ENCODE measurements at places on chromosomes 2 and 18.

GRCh38 chr2:134718817-134719814 is at the start of gene TMEM163:
Gene TMEM163 (minus strand): TSS chr2:134719000.
- DNase-seq, result no peak

DNA sequence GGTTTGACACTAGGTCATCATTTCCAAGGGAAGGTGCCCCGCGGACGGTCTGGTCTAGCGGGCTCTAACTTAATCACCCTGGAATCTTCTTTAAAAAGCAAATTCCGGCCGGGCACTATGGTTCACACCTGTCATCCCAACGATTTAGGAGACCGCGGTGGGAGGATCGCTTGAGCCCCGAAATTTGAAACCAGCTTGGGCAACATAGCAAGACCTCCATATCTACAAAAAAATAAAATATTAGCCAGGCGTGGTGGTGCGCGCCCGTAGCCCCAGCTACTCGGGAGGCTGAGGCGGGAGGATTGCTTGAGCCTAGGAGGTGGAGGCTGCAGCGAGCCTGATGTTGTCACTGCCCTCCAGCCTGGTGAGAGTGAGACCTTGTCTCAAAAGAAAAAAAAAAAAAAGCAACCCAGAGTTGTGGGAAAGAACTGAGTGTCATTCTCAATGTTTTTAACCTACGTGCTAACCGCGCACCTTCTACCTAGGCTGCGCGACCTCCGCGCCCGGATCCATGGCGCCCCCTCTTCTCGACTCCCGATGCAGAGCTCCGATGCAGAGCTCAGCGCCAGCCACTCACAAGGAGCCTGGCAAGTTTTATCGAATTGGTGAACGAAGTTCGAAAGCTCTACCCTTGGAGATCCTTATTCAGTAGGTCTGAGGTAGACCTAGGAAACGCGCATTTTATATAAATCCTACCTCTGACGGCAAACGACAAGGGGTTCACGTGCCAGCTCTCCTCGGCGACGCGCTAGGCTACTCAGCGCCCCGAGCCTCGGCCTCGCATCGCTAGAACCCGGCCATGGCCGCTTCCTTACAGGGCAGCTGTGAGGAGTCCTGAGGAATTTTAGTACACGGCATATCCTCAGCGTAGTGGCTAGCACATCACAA is 888 bp upstream of the TWSG1 start:
- DNase-seq, result no peak

- peak; percentile 65 for DNase-seq
Measured at GRCh38 chr2:36433311-36434217, 78.0 kb downstream of the CRIM1 start.

GRCh38 chr2:239267288-239267951 is 133.4 kb downstream of the HDAC4 start:
- DNase-seq, result peak; percentile 91

DNA sequence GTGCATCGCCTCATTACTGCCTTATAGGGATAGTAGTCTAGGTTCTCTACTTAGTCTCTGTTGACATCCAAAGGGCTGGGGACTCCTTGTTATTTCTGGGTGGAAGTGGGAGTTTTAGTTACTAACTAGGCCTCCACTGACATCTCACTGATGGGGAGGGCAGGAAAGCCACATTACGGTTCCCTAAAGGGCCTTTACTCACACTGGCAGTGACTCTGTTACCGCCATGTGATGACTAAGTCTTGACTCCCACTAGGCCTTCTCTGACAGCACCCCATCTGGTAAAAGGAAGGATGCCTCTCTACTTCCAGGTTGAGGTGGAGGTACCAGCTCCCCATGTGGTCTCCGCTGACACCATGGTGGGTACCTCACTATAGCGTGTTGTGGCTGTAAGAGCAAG is 14.0 kb upstream of the BCL2L11 start:
- no peak for DNase-seq

DNA sequence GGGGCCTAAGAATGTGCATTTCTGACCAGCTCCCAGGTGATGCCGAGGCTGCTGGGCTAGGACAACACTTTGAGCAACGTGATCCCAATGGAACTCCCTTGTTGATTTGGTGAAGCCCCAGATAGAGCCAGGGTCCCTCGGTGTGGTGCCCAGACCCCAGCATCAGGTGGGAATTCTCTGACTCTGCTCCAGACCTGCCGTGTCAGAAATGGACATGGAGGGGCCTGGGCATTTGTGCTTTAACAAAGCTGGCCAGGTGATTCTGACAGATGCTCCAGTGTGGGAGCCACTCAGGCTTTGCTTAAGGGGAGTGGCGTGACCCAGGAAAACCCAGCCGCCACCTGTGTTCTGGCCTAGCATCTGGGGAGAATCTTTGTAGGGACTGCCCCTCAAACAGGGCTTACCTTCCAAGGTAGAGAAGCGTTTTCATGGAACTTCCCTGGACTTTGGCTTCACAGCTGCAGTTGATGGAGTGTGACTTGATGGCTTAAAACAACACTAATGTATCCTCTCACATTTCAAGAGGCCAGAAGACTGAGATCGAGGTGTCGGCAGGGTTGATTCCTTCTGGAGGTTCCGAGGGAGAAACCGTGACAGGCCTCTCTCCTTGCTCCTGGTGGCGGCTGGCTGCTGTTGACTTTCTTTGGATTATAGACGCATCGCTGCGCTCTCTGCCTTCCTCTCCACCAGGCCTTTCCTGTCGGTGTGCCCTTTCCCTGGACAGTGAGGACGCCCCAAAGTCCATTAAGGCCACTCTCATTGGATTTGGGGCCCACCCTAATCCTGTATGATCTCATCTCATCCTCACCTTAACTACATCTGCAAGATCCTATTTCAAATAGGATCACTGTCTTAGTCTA is 57.0 kb upstream of the HDAC4 start:
- no peak for DNase-seq

Data from fibroblast of lung (primary cell).